Colonic mucosa (tissue), 4 donors: ENCODE measurements at places on chromosomes 6 and 20.

GRCh38 chr6:162056745-162057144, 670.8 kb downstream of the PRKN start:
- no peaks in the 10 kb centered on the region for H3K4me1 ChIP-seq
- H3K4me3 ChIP-seq = no peak overlapping the region
- no peak overlapping the region for H3K27ac ChIP-seq
- no peak for DNase-seq
- no peaks in the 10 kb centered on the region for H3K27me3 ChIP-seq

DNA sequence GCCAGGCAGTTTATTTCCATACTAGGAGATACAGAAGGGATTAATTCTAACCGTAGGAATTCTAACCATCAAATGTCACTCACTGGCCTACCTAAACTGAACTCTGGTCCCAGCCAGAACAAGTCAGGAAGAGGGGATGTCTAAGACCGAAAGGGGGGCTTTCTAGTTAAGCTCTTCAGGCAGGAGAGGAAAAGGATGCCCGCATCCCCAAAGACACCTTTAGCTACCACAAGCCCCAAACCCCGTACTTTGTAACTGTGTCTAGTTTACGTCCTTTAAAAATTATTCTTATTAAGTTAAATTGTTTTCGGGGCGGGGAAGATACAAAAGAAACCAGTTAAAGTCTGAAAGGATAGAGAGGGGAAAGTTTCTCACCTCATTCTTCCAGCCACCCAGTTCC, 1.2 kb upstream of the ZNF76 start:
- no peaks in the 10 kb centered on the region for H3K36me3 ChIP-seq
- H3K27ac ChIP-seq = no peak overlapping the region
- H3K27me3 ChIP-seq = no peaks in the 10 kb centered on the region
- H3K4me3 ChIP-seq = peak overlapping the region; percentile 87

DNA sequence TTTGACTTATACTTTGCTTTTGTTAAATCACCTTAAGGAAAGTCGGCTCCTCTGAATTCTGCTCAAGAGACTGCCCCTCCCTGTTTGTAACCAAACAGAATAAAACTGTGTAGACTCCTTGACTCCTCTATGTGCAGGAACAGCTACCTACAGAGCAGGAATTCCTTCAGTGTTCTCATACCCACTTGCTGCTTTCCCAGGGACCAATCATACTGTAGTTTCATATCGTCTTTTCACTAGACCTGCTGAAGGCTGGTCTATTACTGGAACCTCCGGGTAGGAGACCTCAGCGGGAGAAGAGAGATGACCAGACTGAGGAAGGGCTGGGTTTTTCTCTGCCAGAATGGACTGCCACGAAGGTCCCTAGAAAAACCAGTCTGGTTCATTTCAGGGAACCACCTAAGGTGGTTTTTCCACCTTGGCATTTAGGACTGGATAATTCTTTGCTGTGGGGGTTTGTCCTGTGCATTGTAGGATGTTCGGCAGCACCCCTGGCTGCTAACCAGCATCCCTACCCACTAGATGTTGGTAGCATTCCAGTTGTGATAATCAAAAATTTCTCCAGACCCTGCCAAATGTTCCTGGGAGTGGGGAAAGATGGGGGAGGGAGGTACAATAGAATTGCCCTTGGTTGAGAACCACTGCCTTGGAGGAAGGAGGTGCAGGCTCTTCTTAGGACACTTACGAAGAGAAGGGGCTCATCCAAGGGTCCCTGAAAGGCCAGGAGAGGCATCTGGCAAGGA, 80.5 kb downstream of the DNAAF9 start:
- H3K27me3 ChIP-seq = no peaks in the 10 kb centered on the region
- H3K36me3 ChIP-seq = no peaks in the 10 kb centered on the region
- H3K4me1 ChIP-seq = no peaks in the 10 kb centered on the region
- no peak for DNase-seq

DNA sequence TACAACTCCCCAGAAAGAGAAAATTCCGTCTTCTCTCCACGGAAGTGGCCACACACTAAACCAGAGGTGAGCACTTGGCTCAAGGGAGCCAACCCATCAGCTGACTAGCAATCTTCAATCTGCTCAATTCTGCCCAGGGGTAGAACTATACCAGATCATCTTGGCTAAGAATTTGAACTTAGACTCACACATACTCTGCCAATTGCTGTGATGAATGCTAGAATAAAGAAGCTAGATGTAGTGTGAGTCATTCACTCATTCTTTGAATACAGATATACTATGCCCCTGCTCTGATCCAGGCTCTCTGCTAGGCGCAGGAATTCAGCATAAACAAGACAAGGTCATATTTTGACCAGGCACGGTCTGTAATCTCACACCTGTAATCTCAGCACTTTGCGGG, 147.9 kb upstream of the SHLD1 start:
- H3K4me1 ChIP-seq = peaks cover 12% of the 10 kb centered on the region
- H3K27me3 ChIP-seq = no peaks in the 10 kb centered on the region
- peaks cover 2% of the 10 kb centered on the region for H3K36me3 ChIP-seq
- DNase-seq = no peak
- no peak overlapping the region for H3K27ac ChIP-seq

DNA sequence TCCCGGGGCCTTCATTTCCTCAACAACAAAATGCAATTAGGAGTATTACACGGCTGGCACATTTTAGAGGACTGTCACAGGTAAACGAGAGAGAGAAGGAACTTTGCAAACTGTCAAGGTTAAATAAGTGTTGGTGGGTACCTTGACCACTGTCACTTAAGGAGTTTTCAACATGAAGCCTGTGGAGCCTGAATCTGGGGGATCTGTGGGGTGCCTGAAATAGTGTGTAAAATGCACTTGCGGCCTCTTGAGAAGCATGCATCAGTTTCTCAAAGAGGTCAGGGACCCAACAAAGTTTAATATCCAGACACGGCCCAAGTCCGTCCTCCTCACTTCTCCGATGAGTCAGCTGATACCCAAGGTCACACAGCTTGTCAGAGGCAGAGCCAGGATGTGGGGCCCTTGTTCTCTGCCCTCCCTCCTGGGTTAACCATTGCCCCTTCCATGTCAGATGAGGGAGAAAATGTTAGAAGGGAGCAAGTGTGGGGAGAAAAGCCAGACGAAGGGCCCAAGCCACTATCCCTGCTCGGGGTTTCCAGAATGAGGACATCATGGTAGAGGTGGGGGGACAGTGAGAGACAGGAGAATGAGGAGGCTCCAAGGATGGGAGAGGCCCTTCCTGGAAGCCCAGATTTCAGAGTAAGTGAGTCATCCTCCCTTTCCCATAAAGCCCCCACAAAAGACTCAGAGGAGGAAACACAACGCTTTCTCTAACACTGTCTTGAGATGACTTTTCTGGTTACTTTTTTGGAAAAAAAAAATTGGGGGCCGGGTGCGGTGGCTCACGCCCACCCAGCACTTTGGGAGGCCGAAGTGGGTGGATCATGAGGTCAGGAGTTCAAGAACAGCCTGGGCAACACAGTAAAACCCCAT, 42.2 kb downstream of the C6orf132 start:
- no peak overlapping the region for H3K4me3 ChIP-seq
- DNase-seq = peak; percentile 71
- H3K4me1 ChIP-seq = peaks cover 18% of the 10 kb centered on the region
- H3K36me3 ChIP-seq = no peaks in the 10 kb centered on the region
- H3K27ac ChIP-seq = peak overlapping the region; percentile 84
- no peaks in the 10 kb centered on the region for H3K27me3 ChIP-seq
